ENCODE measurements at places on chromosomes 6 and 20.
A peak's percentile ranks its signal among the peaks of the same experiment; 100 is the strongest.

- peak; percentile 14 for DNase-seq
Observed at GRCh38 chr6:166958926-166959861, 2.8 kb upstream of the RNASET2 start.

GRCh38 chr6:45850378-45851033, 165.2 kb downstream of the CLIC5 start:
- no peak for DNase-seq

GRCh38 chr20:32985596-32985995, 18.6 kb downstream of the SUN5 start:
- DNase-seq: no peak

GRCh38 chr6:139398658-139399057, 24.2 kb upstream of the CITED2 start:
- no peak for DNase-seq

- DNase-seq: no peak
Observed at GRCh38 chr6:24642061-24642460, 3.9 kb downstream of the KIAA0319 start.

Measured in Calu3 (cell line).